ENCODE measurements at places on chromosomes 1 and 21.
A peak's percentile ranks its signal among the peaks of the same experiment; 100 is the strongest.

- no peak for DNase-seq
Observed at GRCh38 chr1:87632232-87632631, 303.6 kb downstream of the LMO4 start.

- no peak for DNase-seq
Observed at GRCh38 chr21:42640486-42640885, 12.9 kb upstream of the PDE9A start.

DNA sequence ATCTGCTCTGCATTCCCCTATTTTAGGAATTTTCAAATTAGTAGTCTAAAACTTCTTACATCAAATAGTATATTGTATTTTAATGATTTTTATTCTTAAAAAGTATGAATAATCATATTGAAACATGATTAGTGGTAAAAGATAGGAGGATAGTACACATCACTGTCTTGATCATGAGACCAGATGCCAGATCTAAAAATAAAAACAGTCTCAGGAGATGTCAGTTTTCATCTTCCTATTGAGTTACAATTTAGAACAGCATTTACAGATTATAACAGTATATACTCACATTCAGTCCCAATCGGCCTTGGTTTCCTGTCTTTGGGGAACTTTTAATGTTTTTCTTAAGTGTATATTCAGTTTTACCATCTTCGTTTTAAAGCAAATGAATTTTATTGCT is 95.9 kb downstream of the USP25 start:
- DNase-seq, result no peak

GRCh38 chr1:153922076-153922971 is 448 bp downstream of the GATAD2B start:
- peak; percentile 63 for DNase-seq

GRCh38 chr1:103056423-103056822 is 51.9 kb downstream of the COL11A1 start:
- DNase-seq, result no peak

DNA sequence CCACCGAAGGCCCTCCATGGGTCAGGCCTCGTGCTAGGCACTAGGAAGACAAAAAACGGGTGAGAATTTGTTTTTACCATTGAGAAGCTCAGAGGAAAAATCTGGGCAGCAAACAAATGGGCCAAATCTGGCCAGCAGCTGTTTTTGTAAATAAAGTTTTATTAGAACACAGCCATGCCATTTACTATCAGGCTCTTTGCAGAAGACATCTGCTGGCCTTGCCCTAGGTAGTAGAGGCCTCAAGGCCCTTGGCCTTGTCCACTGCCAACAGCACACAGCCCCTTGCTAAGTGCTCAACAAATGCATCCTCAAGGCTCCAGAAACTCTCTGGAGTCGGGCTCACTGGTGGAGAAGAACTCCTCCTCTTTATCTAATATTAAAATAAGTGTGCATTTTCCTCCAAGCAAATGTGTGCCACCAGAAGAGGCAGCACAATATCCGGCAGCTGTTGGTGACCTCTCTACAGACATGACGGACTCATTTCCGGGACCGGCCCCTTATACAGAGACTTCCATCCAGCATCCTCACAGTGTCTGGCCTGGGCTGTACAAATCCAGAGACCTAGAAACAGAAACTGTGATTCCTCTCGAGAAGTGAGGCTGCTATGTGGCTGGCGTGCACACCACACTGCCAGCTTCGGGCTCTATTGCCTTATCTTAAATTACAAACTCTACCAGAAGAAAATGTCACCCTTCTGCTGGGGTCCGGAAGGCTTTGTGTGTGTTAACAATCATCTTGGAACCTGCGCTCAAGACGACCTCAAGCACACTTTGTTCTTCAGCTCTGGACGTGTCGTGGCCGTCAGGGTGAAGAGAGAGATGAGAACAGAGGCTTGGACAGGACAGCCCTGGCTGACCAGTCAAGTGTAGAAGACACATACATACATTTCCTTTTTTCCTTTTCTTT is 203.9 kb downstream of the TOMM20 start:
- no peak for DNase-seq

GRCh38 chr21:45293220-45293725 is 5.6 kb upstream of the POFUT2 start:
- DNase-seq, result no peak

- DNase-seq, result no peak
Observed at GRCh38 chr1:43537423-43538142, 6.9 kb downstream of the PTPRF start.
